Fibroblast of upper back skin (primary cell): ENCODE measurements at places on chromosomes 5 and 9.

- peak; percentile 75 for DNase-seq
Observed at GRCh38 chr5:116652196-116652729, 77.6 kb upstream of the SEMA6A start.

- DNase-seq: peak; percentile 73
Observed at GRCh38 chr5:130104895-130105688, 200.8 kb downstream of the CHSY3 start.

- no peak for DNase-seq
Observed at GRCh38 chr9:101018467-101018866, 10.1 kb upstream of the PLPPR1 start.

- DNase-seq: no peak
Observed at GRCh38 chr5:37272511-37272910, 23.3 kb upstream of the CPLANE1 start.
